ENCODE measurements at places on chromosomes 13 and 19.

- DNase-seq: no peak
These were observed 1.1 kb downstream of the NUDT19 start for GRCh38 chr19:32692727-32693061.

GRCh38 chr13:52428295-52428694, 22.1 kb downstream of the VPS36 start:
- no peak for DNase-seq

DNA sequence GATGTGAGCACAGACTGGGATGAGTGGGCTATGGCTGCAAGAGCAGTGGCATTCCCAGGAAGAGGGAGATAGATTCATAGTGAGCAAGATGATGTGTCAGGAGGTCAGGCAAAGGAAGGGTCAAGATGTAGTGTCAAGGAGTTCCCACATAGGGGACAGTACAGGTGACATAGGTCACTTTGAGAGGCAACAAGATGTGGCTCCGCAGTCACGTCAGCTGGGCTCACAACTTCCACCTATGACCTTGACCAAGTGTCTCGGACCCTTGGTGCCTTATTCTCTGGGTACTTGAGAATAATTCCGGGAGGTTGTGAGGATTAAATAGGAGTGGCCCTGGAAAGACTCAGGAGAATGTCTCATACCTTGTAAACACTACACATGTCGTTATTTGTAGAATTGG, 10.5 kb downstream of the ZNF317 start:
- DNase-seq: no peak

DNA sequence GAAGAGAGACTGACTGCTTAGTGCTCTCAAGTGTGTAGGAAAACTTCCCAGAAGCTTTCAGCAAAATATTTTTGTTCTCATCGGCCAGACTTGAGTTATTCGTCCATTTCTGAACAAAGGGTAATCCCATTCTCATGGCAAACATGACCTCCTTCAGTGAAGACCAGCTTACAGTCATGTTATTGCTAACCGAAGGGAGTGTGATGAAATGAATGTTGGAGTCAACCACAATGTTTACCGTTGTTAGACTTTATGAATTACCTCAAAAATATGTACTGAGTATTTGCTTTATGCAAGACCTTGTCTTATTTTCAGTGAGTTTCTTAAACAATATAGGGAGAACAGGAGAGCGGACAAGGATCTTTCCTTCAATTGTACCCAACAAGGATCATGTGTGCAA, 228.6 kb downstream of the LMO7 start:
- no peak for DNase-seq

DNA sequence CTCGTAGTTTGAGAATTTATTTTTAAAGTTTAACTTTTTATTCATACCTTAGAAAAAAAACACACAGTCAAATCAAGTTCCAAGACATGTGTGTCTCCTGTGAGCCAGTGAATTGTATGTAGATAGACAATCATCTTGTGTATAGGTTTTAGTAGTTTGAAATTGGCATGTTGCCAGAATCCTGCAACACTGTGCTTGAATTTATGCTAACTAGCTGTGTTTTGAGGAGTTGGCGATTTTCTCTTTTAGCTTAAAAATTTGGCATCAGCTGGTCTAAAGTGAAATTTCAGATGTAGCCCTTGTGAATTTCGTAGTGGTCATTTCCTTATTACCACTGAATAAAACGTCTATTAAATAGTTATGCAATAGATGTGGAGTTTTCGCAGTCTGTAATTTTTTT, 213.2 kb downstream of the ATP8A2 start:
- no peak for DNase-seq

DNA sequence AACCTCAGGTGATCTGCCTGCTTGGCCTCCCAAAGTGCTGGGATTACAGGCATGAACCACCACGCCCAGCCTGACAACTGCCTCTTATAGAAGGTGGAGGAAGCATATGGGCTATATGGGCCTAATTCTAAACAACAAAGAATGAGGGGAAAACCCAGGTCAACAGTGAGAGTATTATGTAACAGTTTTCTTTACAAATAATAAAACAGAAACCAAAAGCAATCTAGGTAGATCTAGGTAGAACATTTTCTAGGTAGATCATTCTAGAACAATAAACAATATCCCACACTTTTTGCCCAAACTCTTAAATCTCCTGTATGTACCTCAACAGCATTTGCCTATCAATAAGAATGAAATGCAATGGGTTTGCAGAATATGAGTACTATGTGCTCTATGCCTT, 267.4 kb downstream of the ABCC4 start:
- DNase-seq: no peak

DNA sequence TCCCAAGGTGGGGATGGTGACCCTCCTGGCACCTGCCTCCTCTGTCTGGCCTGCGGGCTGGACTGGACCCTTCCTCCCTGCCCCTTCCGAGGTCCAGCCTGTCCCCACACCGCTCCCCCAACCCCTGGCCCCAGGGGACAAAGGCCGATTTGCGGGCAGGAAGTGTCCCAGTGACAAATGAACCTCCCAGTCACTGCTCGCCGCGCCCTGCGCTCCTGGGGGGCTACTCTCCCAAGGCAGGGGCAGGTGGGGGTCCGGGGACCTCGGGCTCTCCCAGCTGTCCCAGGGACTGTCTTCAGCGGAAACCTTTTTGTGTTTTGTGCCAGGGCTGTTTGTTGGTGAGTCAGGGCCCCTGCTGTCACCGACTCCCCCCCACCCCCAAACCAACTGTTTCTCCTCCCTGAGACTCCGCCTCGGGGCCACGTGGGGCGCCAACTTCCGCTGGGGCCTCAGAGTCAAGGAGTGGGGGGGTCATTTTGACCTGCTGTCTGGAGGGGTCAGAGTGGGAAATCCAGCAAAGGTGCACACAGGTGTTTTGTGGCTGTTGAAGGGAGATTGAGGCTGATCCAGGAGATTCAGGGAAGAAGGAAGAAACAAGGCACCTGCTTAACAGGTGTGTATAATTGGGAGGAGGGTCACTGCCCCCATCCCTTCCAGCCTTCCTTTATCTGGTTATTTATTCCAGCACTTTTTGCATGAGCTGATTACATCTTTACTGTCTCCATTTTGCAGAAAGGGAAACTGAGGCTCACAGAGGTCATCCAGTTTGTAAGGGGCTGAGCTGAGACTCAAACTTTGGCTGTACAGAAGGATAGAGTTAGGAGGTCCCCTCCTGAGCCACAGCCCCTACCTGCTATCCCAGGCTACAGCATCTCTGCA, 831 bp downstream of the PGPEP1 start:
- peak; percentile 47 for DNase-seq

DNA sequence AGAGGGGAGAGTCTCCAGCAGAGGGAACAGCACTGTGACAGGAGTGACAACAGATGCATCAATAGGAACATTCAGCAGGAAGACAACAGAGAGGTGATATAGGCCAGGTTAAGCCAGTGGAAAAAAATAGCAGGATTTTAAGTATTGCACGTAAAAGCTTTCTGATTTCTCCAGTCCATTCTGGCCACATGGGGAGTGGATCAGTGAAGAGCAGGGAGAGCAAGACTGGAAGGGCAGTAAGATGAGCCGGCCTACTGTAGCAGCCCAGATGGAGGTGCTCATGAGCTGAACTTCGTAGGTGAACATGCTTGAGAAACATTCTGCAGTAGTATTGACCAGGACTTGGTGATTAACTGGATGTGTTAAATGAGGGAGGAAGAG, 1.7 kb downstream of the UTP14C start:
- no peak for DNase-seq

- DNase-seq: peak; percentile 51
These were observed 21.1 kb downstream of the ZNF473 start for GRCh38 chr19:50046649-50047503.
